ENCODE measurements at places on chromosomes 16 and 17. TPM values are rescaled to one million over a fixed set of nuclear protein-coding genes. Genes with fewer than 3 reads are reported as not detected.

Gene PLXDC1
- 20.0 TPM for polyA plus RNA-seq

Gene KREMEN2
- not detected for polyA plus RNA-seq

Gene SEC14L5
- polyA plus RNA-seq = 4.1 TPM

Gene GDPD1
- polyA plus RNA-seq = 1.0 TPM

Gene HIGD1B
- polyA plus RNA-seq = 61.9 TPM

Gene RNF227
- polyA plus RNA-seq = 1.5 TPM

Gene KRTAP2-3
- polyA plus RNA-seq = not detected

GRCh38 chr16:57537581-57538234 lies 1.3 kb upstream of the CCDC102A start:
- no peak for DNase-seq

DNA sequence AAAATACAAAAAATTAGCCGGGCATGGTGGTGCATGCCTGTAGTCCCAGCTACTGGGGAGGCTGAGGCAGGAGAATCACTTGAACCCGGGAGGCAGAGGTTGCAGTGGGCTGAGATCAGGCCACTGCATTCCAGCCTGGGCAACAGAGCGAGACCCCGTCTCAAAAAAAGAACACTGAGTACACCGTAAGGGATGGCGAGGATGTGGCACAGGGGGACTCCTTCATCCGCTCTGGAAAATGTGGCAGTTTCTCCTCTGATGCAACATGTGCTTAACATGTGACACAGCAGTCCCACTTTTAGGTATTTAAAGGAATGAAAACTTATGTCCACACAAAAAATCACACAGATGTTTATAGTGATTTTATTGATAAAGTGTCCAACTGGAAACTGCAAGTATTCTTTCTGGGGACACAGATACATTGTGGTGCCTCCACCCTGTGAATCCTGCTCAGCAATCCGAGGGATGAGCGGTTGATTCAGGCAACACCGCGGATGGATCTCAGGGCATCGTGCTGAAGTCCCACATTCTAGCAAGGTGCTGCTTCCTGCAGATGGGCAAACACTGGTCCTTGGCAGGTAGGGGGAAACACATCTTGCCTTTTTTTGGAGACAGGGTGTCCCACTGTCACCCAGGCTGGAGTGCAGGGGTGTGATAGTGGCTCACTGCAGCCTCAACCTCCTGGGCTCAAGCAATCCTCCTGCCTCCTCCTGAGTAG lies 3.5 kb upstream of the C16orf95 start:
- no peak for DNase-seq

DNA sequence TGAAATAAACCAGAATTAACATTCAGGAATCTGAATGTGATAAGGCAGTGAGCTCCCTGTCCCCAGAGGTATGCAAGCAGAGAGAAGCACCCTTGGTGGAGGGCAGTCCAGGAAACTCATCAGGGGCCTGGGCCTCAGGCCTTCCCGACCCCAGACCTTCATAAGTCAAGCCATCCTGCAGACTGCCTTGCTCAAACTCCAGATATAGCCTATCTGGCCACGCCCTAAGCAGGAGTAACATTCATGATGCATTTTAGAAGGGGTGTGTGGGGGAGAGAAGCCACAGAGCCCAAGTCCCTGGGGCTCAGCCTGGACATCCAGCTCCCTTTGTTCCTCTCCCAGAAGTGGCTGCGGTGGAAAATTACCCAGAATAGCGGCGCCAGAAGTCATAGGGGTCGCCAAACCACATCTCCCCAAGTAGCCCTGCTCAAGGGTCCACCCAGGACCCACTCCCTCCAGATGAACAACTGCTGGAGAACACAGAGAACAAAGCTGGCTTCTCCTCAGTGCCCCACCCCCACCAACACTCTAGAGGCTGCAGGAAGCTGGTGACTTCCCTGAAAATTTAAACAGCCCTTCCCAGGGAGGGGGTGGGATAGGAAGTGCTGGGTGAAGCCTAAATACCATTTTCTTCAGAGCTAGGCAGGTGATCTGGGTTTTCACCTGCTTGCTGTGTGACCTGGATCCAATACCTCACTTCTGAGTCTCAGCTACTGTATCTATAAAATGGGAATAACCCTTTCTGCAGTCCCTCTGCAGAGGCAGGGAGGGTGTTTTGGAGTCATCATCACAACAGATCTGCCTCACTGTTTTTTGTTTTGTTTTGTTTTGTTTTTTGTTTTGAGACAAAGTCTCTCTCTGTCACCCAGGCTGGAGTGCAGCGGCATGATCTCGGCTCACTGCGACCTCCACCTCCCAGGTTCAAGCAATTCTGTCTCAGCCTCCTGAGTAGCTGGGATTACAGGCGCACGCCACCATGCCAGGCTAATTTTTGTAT lies 1.5 kb upstream of the SREBF1 start:
- peak; percentile 52 for DNase-seq

- DNase-seq = no peak
Measured at GRCh38 chr16:4904108-4904941, 32.6 kb downstream of the PPL start.

- peak; percentile 42 for DNase-seq
Measured at GRCh38 chr17:64732336-64733006, 70.4 kb upstream of the SMURF2 start.

GRCh38 chr16:19210968-19211367 lies 42.9 kb downstream of the SYT17 start:
- DNase-seq = no peak

DNA sequence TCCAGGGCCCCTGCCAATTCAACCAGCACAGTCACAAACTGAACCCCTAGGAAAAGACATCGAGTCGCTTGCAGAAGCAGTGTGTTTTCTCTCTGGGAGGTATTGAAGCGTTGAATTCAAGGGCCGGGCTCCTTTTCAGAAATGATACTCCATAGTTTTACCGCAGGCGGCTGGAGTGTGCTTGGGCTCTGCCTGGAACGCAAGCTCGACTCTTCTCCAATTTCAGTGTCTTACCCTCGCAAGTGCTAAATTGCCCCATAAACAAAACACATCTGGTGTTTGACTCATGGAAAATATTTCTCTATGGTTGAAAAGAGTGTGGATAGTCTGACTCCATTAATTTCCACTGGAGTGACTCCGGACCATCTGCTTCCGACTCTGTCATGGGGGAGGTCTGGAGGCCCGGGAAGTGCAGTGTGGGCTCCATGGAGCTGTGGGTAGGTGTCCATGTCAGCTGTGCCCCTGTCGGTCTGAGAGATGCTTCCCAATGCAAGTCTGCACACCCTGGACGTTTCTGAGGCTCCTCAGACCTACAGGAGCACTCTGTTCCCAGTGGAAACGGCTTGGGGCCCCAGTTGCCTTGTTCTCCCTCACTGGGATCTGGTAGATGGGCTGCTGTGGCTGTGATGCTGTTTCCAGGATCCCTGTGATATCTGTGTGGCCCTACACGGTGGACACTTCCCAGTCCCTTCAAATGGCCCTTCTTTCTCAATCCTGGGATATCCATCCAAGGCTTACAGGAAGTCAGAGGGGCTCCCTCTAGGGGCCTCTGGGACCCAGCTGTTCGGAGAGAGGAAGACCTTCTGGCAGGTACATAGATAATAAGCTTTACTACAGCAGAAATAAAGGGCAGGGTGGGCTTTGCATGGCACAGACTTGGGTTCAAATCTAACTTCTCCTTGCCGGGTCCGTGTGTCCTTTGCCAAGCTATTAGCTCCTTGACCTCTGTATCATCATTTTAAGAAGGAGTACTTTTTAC lies 119.8 kb upstream of the CDH13 start:
- DNase-seq = no peak

GRCh38 chr17:50426472-50426782 lies 409 bp downstream of the ACSF2 start:
- no peak for DNase-seq

DNA sequence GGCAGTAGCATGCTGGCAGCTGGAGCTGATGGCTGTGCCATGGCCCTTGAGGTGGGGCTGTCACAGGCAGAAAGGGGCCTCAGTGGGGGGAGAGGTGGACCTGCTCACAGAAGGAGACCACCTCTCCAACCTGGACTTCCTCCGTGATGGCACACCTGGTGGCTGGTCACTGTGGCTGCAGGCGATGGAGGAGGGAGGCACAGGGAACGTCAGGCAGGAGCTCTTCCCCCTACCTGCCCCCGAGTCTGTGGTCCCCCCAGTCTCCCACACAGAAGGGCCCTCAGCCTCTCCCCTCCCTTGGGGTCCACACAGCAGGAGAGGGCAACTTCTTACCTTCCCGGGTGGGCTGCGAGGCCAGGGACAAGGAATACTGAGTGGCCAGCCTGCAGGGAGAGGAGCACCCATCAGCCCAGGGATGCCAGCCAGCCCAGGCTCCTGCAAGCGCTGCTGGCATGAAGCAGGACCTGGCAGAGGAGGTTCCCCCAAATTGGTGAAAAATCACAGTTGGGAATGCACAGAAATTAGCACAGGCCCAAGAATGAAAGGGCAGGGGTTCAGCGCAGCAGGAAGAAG lies 96.5 kb downstream of the GOSR1 start:
- no peak for DNase-seq

DNA sequence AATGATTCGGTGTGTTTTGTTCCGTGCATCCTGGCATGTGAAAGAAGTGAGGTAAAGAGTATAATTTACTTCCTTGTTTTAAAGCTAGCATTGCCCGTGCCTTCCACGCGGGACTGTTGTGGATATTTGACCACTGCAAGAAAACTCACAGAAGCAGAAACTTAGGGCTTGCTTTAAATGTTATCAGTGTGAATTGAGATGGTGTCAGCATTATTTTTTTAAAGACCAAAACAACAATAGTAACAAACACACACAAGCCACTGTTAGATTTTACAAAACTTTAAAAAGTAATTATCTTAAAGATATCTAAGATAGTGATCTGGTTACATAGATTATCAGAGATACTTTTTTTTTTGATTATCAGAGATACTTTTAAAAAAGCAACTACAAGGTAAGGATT lies 47.4 kb downstream of the WWOX start:
- no peak for DNase-seq

- no peak for DNase-seq
Measured at GRCh38 chr16:14307527-14308367, 236.6 kb downstream of the MRTFB start.

DNA sequence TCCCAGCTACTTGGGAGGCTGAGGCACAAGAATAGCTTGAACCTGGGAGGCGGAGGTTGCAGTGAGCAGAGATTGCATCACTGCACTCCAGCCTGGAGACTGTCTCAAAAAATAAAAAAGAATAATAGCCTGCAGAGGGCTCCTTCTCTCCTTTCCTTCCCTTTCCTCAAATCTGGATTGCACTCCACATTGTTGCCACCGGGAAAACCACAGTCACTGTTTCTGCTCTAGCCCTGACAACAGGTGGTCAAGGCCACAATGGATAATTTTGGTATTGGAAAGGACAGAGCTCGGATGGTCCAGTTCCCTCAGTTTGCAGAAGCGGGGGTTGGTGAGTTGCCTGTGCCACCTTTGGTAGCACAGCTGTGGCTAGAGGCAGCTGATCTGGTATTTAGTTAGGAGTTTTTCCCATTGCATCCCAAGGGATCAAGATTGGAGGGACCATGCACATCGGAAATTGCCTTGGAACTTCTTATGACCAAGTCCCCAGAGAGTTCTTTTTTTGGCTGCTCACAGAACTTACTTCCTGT lies 44.7 kb upstream of the PRSS54 start:
- DNase-seq = no peak

GRCh38 chr17:36085765-36086164 lies 4.2 kb downstream of the CCL3 start:
- DNase-seq = no peak

DNA sequence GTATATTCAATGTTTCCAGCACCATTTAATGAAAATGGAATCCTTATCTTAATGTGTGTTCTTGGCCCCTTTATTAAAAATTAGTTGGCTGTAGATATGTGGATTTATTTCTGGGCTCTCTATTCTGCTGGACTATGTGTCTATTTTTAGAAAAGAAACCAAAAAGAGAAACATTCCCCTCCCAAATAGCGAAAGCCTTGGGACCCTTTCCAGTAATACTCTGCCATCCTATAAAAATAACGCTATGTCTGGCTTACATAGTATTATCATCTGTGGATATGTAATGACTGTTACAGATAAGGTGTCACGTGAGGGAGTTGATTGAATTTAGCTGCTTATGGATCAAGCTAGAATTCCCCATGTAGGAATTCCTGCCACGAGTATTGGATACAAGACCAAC lies 279.3 kb upstream of the KIF2B start:
- no peak for DNase-seq

Data from heart right ventricle (tissue), 16 donors.